Thymus (tissue), 14 donors: ENCODE measurements at places on chromosomes 16 and 17. TPM values are rescaled to one million over a fixed set of nuclear protein-coding genes. Genes with fewer than 3 reads are reported as not detected.

RUSF1 gene
- total RNA-seq = 20.8 TPM

GRCh38 chr16:21116148-21116693, 34.4 kb downstream of the DNAH3 start:
- DNase-seq = no peak
- H3K4me1 ChIP-seq = no peaks in the 10 kb centered on the region
- no peak overlapping the region for H3K27ac ChIP-seq

- H3K36me3 ChIP-seq = no peaks in the 10 kb centered on the region
- H3K27ac ChIP-seq = no peak overlapping the region
- no peaks in the 10 kb centered on the region for H3K4me1 ChIP-seq
Observed at GRCh38 chr17:44548376-44549230, 8.7 kb upstream of the FZD2 start.

DNA sequence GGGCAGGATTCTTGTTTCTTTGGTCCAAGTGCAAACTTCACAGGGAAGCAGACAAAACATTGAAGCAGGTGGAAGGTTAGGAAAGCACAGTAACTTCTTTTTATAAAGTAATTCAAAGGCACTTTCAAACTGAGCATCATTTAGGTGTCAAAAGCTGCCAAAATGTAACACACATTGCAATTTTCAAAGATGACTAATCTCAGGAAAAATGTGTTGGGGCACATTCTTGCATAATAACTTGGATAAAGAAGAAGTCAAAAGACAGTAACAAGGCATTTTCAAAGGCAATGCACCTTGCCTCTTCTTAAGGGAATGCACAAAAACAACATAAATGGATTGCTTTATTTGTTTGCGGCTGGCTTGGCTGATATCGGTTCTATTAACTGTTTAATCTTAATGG, 3.6 kb downstream of the KCNJ2 start:
- H3K4me3 ChIP-seq = no peak overlapping the region
- peaks cover 8% of the 10 kb centered on the region for H3K4me1 ChIP-seq
- no peak for DNase-seq
- peak overlapping the region; percentile 18 for H3K27ac ChIP-seq
- H3K27me3 ChIP-seq = peaks cover 42% of the 10 kb centered on the region
- no peaks in the 10 kb centered on the region for H3K36me3 ChIP-seq

DNA sequence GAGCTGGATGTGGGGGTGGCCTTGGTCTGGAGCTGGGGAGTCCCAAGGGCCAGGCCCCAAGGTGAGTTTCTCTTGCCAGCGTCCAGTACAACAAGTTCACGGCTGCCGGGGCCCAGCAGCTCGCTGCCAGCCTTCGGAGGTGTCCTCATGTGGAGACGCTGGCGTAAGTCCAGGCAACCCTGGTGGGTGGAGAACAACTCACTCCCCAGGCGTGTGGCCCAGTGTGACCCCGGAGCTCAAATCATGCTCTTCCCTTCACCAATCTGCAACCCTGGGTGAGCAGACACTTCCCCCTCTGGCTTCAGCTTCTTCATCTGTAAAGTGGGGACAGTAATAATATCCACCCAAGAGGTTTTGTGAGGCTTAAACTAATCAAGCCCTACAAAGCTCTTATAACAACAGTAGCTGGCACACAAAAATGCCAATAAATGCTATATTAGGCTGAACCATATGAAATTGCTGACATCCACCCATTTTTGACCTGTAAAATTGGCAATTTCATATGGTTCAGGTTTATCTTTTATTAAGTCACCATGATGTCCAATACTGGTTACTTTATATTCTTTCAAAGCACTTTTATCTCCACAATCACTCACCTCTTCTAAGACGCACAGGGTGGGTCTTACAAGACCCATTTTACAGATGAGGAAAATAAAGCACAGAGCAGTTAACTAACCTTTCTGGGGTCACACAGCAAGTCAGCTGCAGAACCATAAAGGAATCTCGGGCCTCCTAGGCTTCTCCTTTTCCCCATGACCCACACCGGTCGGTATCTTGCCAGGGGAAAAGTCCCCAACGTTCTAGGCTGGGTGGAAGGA, 19.7 kb downstream of the DEXI start:
- no peak for DNase-seq
- H3K4me3 ChIP-seq = no peak overlapping the region
- H3K27me3 ChIP-seq = no peaks in the 10 kb centered on the region
- H3K4me1 ChIP-seq = no peaks in the 10 kb centered on the region
- H3K36me3 ChIP-seq = peaks cover 31% of the 10 kb centered on the region

DNA sequence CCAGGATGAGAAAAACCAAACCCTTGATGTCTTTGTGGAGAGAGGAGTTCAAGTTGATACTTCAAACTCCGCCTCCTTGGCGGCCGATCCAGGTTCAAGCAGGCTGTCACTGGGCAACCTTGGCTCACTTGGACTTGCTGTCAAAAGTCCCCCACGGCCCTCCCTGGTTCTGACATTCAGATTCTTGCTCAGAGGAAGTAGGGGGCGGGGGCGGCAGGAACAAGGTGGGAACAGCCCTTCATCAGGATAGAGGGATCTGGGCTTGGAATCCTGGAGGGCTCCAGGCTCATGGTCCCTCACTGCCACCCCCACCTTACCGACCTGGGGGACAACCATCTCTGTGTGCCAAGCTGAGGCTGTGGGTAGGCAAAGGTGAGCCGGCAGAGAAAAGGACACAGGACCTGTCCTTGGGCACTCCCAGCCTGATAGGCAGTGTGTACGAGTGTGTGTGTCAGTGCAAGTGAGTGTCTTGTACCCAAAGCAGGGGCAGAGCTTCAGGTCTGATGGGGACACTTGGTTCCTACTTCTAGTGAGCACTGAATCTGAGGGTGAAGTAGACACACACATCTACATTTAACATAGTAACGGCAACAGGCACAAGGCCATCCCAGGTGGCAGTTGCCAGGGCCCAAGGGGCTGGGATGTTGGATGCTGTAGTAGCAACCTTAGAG, 6.6 kb upstream of the TSPOAP1 start:
- DNase-seq = peak; percentile 39
- peak overlapping the region; percentile 98 for H3K4me3 ChIP-seq
- peaks cover 4% of the 10 kb centered on the region for H3K27me3 ChIP-seq
- H3K36me3 ChIP-seq = peaks cover 18% of the 10 kb centered on the region
- peaks cover 14% of the 10 kb centered on the region for H3K4me1 ChIP-seq
- peak overlapping the region; percentile 100 for H3K27ac ChIP-seq

- H3K4me1 ChIP-seq = no peaks in the 10 kb centered on the region
- no peaks in the 10 kb centered on the region for H3K36me3 ChIP-seq
- no peak overlapping the region for H3K27ac ChIP-seq
Observed at GRCh38 chr17:62134397-62134796, 69.3 kb upstream of the MED13 start.

GRCh38 chr16:72285728-72286127, 113.8 kb upstream of the PMFBP1 start:
- H3K4me1 ChIP-seq = no peaks in the 10 kb centered on the region
- no peak overlapping the region for H3K4me3 ChIP-seq
- H3K36me3 ChIP-seq = no peaks in the 10 kb centered on the region
- no peaks in the 10 kb centered on the region for H3K27me3 ChIP-seq

CLEC18A gene
- 0.19 TPM for total RNA-seq

GRCh38 chr16:3510416-3510815, 9.6 kb downstream of the CLUAP1 start:
- no peaks in the 10 kb centered on the region for H3K27me3 ChIP-seq
- DNase-seq = no peak
- no peaks in the 10 kb centered on the region for H3K4me1 ChIP-seq
- H3K27ac ChIP-seq = no peak overlapping the region
- peaks cover 55% of the 10 kb centered on the region for H3K36me3 ChIP-seq

DNA sequence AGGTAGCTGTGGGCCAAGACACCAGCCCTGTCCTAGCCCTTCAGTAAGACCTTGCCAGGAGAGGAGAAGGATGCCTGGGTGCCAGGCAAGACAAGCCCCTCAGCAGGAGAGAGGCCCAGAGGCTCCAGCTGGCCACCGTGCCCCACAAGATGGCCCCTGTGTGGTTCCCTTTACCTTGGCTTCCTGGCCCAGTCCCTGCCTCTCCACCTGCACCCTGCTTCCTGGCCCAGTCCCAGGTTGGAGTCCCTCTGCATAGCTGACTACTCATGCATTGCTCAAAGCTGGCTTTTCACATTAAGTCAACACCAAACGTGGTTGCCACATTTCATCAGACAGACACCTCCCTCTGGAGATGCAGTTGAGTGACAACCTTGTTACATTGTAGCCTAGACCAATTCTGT, 4.0 kb downstream of the SYNGR3 start:
- H3K27me3 ChIP-seq = peaks cover 45% of the 10 kb centered on the region
- H3K36me3 ChIP-seq = peaks cover 22% of the 10 kb centered on the region
- H3K27ac ChIP-seq = no peak overlapping the region
- H3K4me1 ChIP-seq = peaks cover 13% of the 10 kb centered on the region
- H3K4me3 ChIP-seq = no peak overlapping the region

GLP2R gene
- 0.05 TPM for total RNA-seq

DNA sequence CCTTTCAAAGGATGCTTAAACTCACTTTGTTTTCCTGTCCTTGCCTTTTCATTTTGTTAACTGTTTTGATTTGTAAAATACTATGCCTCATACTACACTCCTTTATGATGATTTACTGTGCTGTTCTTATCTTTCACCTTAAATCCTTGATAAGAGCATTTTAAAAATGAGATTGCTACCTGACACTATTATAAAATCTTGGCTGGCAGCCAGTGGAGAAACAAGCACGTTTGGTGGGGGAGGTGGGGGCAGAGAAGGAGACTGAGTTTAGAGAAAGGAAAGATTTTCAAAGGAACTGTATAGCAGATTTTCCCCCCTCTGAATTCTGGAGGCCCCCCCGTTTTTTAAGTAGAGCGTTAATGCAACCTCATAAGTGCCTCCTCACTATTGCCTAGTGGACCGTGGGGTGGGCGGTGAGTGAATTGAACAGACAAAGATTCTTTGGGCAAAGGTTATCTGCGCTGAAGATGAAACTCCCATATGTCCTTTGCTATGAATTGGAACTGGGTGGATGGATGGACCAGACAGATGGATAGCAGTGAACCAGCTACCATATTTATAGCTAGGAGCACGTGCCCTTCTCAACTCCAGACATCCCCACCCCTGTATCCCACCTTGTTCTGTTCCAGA, 200.2 kb downstream of the CCDC182 start:
- H3K27ac ChIP-seq = no peak overlapping the region
- H3K36me3 ChIP-seq = peaks cover 12% of the 10 kb centered on the region
- H3K4me3 ChIP-seq = no peak overlapping the region
- H3K27me3 ChIP-seq = no peaks in the 10 kb centered on the region

- DNase-seq = no peak
- H3K27ac ChIP-seq = no peak overlapping the region
- peaks cover 18% of the 10 kb centered on the region for H3K36me3 ChIP-seq
- H3K4me1 ChIP-seq = peaks cover 15% of the 10 kb centered on the region
- H3K27me3 ChIP-seq = no peaks in the 10 kb centered on the region
- H3K4me3 ChIP-seq = no peak overlapping the region
Observed at GRCh38 chr17:57983446-57983845, 4.6 kb downstream of the VEZF1 start.

DNA sequence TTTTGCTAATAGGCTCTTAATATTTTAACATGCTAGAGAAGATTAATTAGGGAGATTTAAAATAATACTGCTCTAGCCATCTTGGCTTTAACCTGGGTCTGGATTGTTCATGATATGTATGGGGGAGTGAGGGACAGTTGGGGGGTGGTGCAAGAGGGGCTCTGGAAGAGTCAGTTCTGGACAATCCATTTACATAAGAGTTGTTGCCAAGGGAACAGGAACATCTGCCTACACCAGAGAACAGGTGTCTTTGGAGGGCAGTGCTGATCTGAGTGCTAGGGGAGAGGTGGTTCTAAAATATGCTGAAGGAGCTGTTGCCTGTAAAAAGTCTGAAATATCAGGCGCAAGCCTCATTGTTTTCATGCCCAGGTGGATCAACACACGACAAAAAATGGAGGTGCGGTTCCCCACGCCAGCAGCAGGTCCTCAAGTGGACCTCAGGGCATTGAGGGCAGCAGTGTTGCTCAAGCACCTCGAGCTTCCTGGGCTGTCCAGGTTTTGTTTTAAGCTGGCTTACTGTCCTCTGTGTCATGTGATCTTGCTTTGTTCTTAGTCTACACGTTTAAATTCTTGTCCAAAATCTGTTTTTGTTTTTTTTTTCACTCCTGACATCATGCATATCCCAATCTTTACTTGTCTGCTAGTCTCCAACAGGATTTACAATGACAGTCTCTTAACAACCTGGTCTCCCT, 25.4 kb upstream of the WSB1 start:
- H3K36me3 ChIP-seq = no peaks in the 10 kb centered on the region
- H3K27me3 ChIP-seq = no peaks in the 10 kb centered on the region
- no peak for DNase-seq

EVI2A gene
- total RNA-seq = 252 TPM

DNA sequence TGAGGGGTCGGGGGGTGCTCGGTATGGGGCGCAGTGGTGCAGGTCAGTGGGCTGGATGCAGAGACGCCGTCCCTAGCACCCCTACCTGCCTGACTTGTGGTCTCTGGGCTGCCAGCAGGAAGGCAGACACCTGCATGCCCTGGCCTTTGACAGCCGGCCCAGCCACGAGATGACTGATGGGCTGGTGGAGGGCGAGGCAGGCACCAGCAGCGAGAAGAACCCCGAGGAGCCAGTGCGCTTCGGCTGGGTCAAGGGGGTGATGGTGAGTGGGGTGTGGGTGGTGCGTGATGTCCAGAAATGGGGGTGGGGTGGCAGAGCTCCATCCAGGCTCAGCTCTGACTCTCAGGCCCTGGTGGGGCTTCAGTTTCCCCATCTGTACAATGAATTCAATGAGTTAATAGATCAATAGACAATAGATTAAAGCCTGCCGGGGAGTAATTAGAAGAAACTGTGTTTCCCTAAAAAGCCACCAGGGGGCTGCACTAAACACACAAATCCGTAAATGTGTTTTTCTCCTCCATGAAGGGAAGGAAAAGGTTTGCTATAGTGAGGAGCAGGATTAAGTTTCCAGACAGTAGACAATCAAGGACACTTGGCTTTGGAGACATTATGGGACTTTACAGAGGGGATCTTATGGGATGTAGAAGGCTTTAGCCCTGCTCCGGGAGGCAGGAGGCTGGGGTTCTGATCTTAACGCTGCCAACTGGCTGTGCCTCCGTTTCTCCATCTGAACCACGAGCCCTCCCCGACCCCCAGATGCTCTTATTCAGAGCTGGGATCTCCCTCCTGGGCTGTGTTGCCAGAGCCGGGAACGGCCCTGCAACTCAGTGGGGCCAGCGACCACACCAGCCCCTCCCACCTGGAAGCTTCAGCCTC, 2.2 kb downstream of the SLC12A3 start:
- no peak overlapping the region for H3K4me3 ChIP-seq
- H3K27ac ChIP-seq = no peak overlapping the region
- DNase-seq = no peak
- H3K27me3 ChIP-seq = no peaks in the 10 kb centered on the region
- no peaks in the 10 kb centered on the region for H3K36me3 ChIP-seq
- no peaks in the 10 kb centered on the region for H3K4me1 ChIP-seq
